ENCODE measurements at places on chromosomes 11 and 22.
A peak's percentile ranks its signal among the peaks of the same experiment; 100 is the strongest.

- DNase-seq: no peak
Observed at GRCh38 chr11:86278226-86278625, 23.8 kb upstream of the HIKESHI start.

GRCh38 chr11:32829680-32830412 is at the start of gene PRRG4:
TSS of gene PRRG4 (plus strand) at chr11:32829927. CDS start at chr11:32830530, 603 bp downstream.
- no peak for DNase-seq

- no peak for DNase-seq
Observed at GRCh38 chr22:26797910-26798309, 140.5 kb downstream of the MIAT start.

DNA sequence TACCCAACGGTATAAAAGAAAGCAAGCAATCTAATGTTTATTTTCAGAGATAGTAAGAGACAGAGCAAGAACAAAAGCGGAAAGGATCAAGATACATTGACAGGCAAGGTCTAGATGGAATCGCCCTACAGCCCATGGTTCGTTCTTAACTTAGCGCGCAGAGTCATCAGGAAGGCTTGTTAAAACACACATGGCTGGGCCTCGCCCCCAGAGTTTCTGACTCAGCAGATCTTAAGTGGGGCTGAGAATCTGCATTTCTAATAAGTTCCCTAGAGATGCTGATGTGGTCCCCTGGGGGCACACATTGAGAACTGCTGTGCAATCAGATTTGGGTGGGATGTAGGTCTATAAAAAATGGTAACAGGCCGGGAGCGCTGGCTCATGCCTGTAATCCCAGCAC is 35.8 kb upstream of the CHRM4 start:
- no peak for DNase-seq

DNA sequence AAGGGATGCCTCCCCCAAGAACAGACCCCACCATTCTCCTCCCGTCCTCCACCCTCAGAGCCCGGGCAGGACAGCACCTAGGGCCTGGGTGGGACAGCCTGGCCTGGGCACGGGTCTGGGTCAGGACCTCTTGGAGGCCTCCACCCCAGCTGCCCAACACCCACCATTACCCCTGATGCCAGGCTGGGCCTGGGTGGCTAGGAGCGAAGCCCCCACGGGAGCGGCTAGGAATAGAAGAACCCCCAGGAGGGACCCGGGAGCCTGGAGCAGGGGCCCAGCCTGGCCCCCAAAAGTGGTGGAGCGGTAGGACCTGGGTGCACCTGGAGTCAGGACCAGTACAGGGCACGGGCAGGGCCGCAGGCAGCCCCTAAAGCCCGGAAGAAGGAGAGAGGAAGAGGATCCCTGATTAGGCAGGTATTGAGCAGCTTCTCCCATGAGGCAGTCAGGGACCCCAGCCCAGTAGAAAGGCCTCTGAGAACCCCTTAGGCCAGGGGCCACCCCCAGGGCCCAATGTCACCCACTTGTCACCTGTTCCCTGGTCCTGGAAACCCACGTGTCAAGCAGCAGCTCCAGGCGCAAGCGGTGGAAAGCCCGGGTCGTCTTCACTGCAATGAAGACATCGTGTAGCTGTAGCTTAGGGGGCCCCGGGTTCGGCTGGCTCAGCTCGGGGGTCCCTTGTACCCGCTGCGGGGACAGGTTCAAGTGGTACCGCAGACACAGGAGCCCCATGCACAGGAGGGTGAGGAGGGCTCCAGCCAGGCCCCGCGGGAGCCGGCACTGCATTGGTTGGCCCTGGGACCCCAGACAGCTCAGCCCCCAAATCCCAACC is 575 bp downstream of the MFNG start:
- DNase-seq: no peak

DNA sequence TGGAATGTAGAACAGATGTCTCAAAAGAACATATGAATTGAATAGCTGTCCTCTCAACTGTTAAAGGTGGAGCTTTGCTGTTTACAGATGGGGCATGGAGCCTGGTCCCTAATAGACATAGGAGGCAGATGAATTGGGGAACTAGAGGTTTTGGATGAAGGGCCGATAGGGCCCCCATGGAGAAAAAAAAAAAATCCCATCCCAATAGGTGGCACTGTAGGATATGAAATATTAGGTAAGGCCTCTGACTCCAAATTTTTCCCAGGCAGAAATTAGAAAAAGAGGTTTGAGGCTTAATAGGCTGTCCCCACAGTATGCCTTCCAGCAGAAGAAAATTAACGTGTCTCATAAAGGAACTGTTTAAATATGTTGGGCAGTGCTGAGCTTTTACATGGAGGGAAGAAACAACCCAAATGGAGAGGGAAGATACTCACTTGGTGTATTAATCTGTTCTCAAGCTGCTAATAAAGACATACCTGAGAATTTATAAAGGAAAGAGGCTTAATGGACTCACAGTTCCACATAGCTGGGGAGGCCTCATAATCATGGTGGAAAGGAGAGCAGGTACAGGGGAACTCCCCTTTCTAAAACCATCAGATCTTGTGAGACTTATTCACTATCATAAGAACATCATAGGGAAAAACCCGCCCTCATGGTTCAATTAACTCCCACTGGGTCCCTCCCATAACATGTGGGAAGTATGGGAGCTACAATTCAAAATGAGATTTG is 30.1 kb upstream of the TMEM45B start:
- DNase-seq: no peak

DNA sequence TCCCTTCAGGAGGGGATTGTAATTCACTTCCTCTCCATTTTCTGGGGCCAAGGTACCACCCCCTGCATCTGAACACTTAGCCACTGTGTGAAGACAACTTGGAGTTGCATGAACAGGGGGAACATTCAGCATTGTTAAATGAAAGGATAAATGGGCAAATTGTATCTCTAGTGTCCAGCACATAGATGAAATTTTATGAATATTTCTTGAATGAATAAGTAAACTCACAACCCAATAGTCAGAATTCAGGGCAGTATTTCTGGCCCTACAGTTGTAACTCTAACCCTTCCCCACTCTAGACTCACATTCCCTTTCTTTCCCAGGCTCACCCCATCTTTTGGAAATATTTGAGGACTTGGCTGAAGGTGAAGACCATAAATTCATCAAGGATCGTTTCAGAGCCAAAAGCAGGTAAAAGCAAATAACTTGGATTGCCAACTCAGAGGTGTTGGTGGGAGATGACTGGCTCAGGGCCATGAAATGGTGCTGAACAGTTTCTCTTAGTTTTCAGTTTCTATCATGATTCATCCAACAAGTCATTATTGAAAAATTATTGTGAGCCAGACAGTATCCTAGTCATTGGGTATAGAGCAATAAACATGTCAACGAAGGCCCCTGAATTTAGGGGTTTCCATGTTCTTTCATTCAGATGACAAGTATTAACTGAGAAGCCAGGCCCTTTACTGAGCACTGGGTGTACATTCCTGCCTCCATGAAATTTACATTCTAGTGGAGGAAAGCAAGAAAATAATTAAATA is 33.3 kb upstream of the ZC3H12C start:
- no peak for DNase-seq

DNA sequence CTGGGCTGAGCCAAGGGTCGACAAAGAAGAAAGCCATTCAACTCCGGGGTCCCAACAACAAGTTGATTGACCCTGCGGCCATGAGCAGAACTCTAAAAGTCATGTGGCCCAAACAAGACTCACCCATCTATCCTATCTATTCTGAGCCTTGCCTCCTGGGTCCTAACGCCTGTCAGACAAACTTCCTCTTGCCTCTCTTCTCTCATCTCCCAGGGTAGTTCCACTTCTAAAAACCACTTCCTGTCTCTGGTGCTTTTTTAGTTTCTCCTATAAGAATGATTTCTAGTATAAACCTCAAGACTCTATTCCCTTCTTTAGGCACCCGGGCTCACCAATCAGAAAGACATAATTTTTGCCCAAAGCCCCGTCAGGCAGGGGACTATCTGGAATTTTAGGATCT is 530.2 kb downstream of the DLG2 start:
- DNase-seq: no peak

DNA sequence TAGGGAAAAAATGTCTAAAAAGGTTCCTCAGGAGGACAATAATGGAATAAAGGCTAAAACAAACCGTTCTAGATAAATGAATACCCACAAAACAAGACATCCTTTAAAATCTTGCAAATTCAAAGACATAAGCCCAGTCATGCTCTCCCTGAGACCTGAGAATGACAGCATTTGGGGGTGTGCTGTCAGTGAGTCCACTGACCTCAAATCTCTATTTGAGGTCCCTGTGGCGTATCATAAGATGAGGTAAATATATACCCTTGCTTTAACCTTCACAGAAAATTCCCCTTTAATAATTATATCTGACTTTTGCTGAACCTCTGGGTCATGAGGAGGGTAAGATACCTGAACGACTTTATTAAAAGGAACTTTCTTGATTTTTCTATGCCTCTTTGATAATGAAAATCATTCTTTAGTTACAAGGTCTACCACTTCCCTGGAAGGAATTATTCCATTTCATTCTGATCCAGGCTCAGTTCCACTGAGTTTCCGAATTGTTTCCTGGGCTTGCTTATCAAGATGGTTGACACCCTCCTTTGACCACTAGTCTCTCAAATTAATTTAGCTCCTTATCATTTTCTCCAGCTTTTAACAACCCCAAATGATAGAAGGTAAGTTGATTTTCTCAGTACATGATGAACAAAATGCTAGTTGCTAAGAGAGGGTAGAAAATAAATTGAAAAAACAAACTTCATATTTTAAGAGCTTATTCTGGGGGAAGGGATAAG is 53.8 kb upstream of the CHRM4 start:
- no peak for DNase-seq

DNA sequence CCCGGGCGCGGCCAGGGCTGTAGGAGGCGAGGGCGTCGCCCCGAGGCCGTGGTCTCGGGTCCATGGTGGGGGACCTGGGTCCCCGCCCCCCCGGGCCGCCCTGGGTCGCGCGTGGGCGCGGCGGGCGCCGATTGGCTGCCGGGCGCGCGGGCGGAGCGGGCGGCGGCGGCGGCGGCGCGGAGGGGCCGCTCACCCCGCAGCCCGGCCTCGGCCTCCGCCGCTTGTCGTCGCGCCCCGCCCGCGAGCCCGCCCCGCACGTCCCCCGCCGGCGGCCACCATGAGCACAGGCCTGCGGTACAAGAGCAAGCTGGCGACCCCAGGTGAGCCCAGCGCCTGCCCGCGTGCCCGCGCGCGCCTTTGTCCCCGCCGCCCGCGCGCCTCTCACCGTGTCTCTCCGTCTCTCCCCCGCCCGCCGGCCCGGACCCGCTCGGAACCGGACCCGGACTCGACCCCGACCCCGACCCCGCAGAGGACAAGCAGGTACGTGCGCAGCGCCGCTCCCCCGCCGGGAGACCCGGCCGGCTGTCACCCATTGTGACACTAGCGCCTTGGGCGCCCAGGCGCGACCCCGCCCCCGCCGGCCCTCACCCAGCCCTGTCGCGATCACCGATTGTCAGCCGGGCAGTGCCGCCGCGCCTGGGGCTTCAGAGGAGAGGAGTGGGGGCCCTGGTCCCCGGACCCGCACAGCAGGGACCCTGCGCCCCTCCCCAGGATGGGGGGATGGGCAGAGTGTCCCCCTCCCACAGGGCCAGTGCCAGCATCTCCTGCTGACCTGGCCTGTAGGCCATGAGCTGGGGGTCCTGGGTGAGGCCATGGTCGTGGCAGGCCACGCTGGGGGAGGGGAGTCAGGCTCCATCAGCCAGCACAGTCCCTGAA is at the start of gene SEPTIN5:
Gene SEPTIN5, plus strand, starts transcription at position 192 of the 876 bp plus-strand sequence. Its CDS starts 86 bp downstream, at position 278.
- no peak for DNase-seq

GRCh38 chr11:61897387-61898246 is 6.3 kb upstream of the FADS3 start:
- peak; percentile 48 for DNase-seq

GRCh38 chr11:15629690-15630321 is 515.1 kb downstream of the INSC start:
- no peak for DNase-seq

DNA sequence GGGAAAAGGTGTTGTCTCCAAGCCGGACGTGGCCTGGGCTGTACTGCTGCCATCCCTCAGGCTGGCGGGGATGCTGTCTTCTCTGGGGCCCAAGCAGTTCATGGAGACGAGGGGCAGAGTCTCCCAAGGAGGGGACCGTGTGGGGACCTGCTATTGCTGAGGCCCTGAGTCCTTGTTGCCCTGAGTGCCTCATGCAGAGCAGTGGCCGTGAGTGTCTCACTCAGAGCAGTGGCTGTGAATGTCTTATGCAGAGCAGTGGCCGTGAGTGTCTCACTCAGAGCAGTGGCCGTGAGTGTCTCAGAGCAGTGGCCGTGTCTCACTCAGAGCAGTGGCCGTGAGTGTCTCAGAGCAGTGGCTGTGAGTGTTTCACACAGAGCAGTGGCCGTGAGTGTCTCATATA is 54.7 kb downstream of the GRAMD4 start:
- DNase-seq: no peak

- no peak for DNase-seq
Observed at GRCh38 chr11:125025968-125026367, 37.1 kb upstream of the SLC37A2 start.

DNA sequence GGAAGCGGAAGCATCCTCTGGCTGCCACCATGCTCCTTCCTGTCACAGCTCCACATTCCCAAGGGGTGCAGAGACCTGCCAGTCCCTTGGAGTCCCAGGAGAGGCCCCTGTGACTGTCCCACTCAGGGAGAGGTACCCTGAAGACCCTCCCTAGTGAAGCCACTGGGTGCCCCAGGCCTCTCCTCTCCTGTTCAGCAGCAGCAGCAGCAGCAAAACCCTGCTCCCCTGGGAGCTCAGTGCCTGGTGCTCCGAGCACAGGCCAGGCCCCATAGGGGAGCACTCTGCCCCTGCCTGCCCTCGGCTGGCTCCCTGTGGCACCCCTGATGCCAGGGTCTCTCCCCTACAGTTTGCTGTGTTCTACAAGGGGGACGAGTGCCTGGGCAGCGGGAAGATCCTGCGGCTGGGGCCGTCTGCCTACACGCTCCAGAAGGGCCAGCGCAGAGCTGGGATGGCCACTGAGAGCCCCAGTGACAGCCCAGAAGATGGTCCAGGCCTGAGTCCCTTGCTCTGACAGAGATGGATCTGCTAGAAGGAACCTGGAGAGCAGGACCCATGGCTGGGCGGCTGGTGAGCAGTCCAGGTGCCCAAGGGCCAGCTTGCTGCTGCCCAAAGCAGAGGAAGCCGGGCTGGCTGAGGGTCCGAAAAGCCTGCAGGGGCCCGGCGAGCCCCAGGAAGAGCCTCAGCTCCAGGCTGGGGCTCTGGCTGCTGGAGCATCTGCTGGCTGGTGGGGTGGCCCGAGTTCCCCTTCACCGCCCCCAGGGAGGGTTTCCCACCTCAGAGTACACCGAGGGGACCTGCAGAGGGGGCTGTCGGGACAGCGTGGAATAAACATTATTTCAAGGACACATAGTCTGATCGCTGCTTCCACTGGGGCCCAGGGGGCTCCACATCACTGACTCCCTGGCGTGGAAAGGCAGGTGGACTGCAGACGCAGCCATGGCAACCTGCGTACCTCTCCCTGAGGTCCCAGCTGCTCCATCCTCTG is 21.3 kb downstream of the TRMU start:
- DNase-seq: no peak

GRCh38 chr22:40001106-40001505 is 6.4 kb downstream of the FAM83F start:
- no peak for DNase-seq

- no peak for DNase-seq
Observed at GRCh38 chr11:115737875-115738274, 233.7 kb upstream of the CADM1 start.

- no peak for DNase-seq
Observed at GRCh38 chr22:43277987-43278601, 65.1 kb downstream of the SCUBE1 start.
